NT2/D1 (cell line): ENCODE measurements at places on chromosomes 3 and 15.
A peak's percentile ranks its signal among the peaks of the same experiment; 100 is the strongest.

DNA sequence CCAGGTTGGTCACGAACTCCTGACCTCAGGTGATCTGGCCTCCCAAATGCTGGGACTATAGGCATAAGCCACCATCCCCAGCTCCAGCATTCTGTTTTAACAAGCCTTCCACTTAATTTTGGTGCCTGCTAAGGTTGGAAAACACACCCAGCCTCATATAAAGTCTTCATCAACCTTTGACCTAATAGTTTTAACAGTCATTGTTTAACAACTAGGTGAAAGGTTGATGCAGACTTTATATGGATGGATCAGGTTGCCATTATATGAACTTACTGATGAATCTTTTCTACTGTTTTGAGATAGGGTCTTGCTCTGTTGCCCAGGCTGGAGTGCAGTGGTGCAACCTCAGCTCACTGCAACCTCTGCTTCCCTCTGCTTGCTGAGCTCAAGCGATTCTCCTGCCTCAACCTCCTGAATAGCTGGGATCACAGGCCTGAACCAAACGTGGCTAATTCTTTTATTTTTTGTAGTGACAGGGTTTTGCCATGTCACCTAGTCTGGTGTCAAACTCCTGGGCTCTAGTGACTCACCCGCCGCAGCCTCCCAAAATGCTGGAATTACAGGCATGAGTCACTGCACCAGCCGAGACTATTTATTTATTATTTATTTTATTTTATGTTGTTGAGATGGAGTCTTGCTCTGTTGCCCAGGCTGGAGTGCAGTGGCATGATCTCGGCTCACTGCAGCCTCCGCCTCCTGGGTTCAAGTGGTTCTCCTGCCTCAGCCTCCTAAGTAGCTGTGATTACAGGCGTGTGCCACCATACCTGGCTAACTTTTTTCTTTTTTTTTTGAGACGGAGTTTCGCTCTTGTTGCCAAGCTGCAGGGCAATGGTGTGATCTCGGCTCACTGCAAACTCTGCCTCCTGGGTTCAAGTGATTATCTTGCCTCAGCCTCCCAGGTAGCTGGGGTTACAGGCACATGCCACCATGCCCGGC lies 3.1 kb upstream of the RPAP1 start:
- no peak for DNase-seq

DNA sequence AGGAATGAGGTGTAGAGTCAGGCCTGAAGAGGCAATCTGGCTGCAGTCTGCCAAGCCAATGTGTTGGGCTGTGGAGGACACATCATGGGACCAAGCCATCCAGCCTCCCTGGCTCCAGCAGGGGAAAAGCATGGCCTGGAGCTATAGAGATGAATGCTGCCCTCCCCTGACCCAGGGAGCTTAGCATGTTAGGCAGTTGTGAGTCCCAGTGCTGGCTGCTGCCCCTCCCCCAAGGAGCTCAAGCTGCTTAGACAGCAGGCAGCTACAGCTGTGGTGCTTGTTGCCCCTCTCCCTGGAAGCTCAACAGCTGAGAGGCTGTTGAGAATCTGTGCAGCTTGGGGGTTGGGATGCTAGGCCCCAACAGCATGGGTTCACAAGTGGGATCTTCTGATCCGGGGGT lies 85.6 kb upstream of the DNAJC19 start:
- DNase-seq, result peak; percentile 55

DNA sequence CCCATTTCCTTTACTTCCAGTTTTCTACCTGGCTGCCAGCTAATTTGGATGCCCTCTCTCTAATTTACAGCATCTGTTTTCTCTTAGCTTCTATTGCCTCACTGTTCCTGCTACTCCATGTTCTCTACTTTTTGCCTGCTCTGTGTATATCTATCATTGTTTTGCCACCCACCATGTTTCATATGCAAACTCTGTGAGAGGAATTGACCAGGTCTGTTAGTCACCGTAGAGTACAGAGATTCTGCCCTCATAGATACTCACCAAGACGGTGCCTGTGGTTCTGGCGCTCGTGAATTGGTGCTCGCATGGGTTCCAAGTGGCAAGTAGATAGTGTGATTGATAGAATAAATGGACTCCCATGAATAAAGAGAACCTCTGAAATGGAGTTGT lies 288.8 kb downstream of the CNTN6 start:
- DNase-seq, result no peak

- DNase-seq, result no peak
These were observed 203.6 kb downstream of the ROBO1 start for GRCh38 chr3:79564192-79564591.

- DNase-seq, result no peak
These were observed 13.4 kb downstream of the TMEM202 start for GRCh38 chr15:72411544-72411943.

GRCh38 chr15:74295800-74296199 lies 59.7 kb downstream of the CCDC33 start:
- no peak for DNase-seq

DNA sequence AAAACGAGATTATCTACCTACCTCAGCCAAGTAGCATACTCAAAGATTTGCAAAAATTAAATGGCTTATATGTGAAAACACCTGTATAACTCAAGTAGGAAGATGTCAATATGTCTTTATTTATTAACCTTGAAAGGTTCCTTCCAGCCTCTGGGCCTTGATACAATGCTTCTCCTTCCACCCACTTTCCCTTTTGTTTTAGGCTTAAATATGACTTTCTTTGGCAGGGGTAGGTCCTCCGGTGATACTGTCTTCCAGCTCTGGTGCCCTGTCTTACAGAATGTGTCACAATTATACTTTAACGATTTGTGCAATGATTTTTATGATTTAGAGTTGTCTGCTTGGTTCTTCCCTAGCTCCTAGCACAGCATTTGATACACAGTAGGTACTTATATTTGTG lies 4.1 kb downstream of the LINS1 start:
- no peak for DNase-seq

GRCh38 chr3:16187213-16187790 lies 12.8 kb downstream of the GALNT15 start:
- DNase-seq, result no peak

DNA sequence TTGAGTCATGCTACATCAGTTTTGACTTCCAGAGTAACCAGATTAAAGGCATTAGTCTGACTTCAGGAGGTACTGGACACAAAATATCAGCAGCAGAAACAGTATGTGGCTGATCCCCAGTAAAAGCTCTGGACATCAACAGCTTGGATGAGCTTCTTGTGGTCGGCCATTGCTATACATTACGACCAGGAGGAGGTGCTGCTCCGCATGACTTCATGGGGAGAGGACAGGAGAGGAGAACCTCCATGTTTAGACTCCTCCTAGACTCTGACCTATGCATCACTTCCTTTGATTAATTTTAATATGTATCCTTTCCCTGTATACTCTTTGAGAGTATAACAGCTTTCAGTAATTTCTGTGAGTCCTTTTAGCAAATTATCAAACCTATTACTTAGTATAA lies 285.6 kb upstream of the ARHGEF26 start:
- DNase-seq, result peak; percentile 11

- DNase-seq, result peak; percentile 72
These were observed 90.7 kb downstream of the IGF2BP2 start for GRCh38 chr3:185733980-185734724.

- DNase-seq, result no peak
These were observed 34.5 kb upstream of the BNC1 start for GRCh38 chr15:83318861-83319415.

GRCh38 chr3:62098646-62099365 lies 274.5 kb downstream of the FEZF2 start:
- no peak for DNase-seq

DNA sequence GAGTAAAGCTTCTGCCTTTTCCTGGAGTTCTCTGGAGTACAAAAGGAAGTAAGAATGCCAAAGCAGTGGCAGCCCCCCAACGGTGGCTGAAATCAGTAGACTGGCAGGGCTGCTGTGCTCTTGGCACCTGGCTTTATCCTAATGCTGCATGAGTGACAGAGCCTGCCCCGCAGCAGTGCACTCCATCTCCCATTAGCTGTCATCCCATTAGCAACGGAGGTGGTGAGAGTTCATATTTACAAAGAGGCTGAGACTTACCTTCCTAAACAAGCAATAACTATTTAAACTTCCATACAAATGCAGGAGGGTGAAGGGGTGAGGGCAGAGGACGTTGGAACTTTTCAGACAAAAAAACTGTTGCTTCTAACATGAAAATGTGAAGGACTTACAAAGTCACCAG lies 51.9 kb downstream of the SERPINI1 start:
- no peak for DNase-seq

GRCh38 chr3:179147514-179147872 lies 664 bp upstream of the PIK3CA start:
- DNase-seq, result no peak

DNA sequence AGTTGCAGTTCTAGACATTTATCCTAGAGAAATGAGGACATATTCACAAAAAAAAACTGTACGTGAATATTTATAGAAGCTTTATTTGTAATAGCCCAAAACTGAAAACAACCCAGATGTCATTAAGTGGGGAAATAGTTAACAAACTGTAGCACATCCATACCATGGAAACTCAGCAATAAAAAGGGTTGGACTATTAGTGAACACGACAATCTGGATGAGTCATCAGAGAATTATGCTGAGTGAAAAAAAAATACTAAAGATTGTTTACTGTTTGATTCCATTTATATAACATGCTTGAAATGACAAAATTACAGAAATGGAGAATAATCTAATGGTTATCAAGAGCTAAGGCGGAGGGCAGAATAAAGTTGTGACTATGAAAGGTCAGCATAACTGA lies 59.5 kb downstream of the CPA3 start:
- no peak for DNase-seq

GRCh38 chr3:114609973-114610630 lies 316.3 kb downstream of the TIGIT start:
- no peak for DNase-seq

GRCh38 chr3:49133226-49133951 lies 539 bp upstream of the LAMB2 start:
- peak; percentile 79 for DNase-seq

- DNase-seq, result peak; percentile 56
These were observed 95.3 kb downstream of the SLC49A4 start for GRCh38 chr3:122890077-122890719.

- no peak for DNase-seq
These were observed 394.5 kb upstream of the CFAP20DC start for GRCh38 chr3:59444294-59444671.

- no peak for DNase-seq
These were observed 82.8 kb downstream of the RORA start for GRCh38 chr15:61146091-61146930.

DNA sequence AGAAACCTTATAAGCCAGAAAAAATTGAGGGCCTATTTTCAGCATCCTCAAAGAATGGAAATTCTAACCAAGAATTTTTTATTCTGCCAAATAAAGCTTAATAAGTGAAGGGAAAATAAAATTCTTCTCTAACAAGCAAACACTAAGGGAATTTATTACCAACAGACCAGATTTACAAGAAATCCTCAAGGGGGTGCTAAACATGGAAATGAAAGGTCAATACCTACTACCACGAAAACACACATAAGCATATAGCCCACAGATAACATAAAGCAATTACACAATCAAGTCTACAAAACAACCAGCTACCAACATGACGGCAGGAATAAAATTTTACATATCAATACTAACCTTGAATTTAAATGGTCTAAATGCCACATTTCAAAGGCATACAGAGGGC lies 883.5 kb downstream of the SI start:
- DNase-seq, result no peak

GRCh38 chr3:105857601-105858000 lies 11.2 kb downstream of the CBLB start:
- DNase-seq, result no peak

- no peak for DNase-seq
These were observed 32.7 kb upstream of the NUDT16 start for GRCh38 chr3:131348911-131349310.

DNA sequence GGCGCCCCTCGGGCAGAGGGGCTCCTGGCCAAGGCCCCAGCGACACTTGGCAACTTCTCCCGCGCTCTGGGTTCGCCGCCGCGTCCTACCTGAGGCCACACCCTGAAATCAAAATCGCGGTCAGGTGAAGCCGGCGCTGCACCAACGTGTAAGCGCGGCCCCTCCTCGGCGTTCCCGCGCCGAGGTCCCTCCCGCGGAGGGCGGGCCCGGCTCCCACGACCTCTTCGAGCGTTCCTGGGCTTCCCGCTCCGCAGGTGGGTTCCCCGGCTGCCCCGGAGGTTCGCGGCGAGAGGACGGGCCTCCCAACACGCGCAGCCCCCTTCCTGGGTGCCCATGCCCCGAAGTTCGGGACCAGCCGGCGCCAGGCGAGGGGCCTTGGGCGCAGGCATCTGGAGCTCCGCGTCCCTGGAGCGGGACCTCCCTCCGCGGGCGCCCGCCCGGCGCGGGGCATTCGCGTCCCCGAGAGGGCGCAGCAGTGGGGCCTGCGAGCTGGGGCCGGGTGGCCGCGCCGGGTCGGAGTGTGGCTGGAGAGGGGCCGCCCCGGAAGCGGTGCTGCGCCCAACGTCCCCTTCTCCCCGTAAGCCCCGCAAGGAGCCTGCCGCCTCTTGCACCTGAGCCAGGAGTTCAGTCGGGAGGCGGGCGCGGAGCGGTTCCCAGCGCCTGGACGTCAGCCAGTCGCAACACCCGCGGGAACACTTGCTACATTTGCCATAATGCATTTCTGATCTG lies 13.7 kb downstream of the PAK6 start:
- no peak for DNase-seq

DNA sequence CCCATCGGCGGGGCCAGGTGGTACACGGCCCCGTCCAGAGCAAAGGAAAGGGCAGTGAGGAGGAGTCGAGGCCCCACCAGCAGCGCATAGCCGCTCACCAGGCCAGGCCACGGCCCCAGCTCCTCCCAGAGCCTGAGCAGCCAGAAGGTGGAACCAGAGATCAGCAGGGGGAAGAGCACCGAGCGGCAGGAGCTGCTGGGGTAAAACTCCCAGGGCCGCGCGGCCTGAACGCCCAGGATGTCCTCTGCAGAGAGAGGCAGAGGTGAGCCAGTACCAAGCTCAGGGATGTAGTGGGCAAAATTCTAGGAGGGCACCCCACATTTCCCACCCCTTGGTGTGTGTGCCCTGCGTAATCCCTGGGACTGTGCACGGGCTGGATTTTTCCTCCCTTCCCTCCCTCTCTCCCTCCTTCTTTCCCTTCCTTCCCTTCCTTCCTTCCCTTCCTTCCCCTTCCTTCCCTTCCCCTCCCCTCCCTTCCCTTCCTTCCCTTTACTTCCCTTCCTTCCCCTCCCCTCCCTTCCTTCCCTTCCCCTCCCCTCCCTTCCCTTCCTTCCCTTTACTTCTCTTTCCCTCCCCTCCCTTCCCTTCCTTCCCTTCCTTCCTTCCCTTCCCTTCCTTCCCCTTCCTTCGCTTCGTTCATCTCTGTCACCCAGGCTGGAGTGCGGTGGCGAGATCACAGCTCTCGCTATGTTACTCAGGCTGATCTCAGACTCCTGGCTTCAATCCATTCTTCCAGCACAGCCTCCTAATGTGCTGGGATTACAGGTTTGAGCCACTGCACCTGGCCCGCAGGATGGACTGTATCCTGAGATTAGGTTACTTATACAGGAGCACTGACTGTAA lies 6.3 kb upstream of the NCBP2 start:
- no peak for DNase-seq

GRCh38 chr3:48405343-48405881 lies 24.5 kb downstream of the PLXNB1 start:
- no peak for DNase-seq

- no peak for DNase-seq
These were observed 118.1 kb downstream of the SLC25A26 start for GRCh38 chr3:66338927-66339326.
